Hematopoietic multipotent progenitor cell treated with erythropoietin and hydrocortisone succinate and interleukin-3 and kit ligand, for 4 days (in vitro differentiated cells): ENCODE measurements at places on chromosomes 7 and 10.

- DNase-seq: no peak
Observed at GRCh38 chr7:130902755-130903357, 168.8 kb upstream of the KLF14 start.

DNA sequence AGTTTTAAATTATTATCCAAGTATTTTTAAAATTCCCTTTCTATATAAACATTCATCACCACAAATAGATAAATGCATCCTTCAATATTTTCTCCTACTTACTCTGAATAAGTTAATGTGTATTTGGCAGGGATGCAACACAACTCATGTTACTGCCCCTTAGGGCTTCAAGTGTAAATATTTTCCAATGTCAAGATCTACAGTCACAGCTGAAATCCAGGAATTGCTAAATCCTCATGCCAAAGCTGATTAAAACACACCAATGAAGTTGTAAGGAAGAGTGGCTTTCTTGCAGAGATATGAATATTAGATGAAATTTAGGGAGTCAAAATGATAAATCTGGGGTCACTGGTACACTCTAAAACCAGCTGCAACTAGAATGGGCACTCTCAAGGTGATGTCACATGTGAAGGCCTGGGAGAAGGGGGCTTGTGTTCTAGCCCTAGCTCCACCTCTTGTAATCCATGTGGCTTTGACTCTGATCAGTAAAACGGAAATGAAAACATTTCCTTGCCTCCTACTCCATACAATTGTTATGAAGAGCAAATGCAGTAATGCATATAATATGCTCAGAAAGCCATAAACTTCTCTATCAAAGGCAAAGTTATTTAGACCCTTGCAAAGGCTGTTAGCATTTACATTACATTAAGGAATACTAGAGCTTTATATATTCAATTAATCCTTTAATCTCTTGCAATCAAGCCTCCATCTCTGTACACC lies 228.1 kb upstream of the NFE2L3 start:
- no peak for DNase-seq

GRCh38 chr7:112171673-112172072 lies 34.5 kb downstream of the DOCK4 start:
- DNase-seq: no peak

GRCh38 chr7:46153583-46153950 lies 232.5 kb upstream of the IGFBP3 start:
- DNase-seq: no peak

GRCh38 chr10:11449761-11450160 lies 161.7 kb downstream of the USP6NL start:
- DNase-seq: no peak

- no peak for DNase-seq
Observed at GRCh38 chr7:134396031-134396430, 62.9 kb downstream of the AKR1B1 start.

- peak; percentile 74 for DNase-seq
Observed at GRCh38 chr10:5365928-5366327, 1.2 kb downstream of the UCN3 start.

- DNase-seq: no peak
Observed at GRCh38 chr7:117790251-117790650, 83.0 kb downstream of the CTTNBP2 start.

- no peak for DNase-seq
Observed at GRCh38 chr10:46539596-46540411, 16.7 kb downstream of the GPRIN2 start.

GRCh38 chr10:16361086-16361485 lies 75.7 kb upstream of the PTER start:
- DNase-seq: no peak

DNA sequence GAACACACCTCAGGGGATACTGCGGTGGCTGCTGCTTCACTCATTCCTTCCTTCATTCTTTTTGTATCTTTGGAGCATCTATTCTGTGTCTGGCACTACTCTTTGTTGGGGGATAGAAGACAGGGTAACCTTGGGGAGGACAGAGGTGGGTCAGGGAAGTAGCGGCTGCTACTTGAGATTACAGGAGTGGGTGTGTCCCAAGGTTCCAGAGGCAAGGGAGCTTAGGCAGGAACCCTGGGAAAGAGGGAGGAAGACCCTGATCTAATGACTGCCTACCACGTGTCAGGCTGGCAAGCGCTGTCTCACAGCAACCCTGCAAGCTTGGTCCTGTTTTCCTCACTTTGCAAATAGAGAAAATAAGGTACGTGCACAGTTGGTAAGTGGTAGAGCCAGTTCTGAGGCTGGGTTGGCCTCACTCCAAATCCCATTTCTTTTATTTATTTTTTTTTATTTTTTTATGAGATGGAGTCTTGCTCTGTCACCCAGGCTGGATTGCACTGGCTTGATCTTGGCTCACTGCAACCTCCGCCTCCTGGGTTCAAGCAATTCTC lies 985.9 kb upstream of the ZNF722 start:
- DNase-seq: no peak

DNA sequence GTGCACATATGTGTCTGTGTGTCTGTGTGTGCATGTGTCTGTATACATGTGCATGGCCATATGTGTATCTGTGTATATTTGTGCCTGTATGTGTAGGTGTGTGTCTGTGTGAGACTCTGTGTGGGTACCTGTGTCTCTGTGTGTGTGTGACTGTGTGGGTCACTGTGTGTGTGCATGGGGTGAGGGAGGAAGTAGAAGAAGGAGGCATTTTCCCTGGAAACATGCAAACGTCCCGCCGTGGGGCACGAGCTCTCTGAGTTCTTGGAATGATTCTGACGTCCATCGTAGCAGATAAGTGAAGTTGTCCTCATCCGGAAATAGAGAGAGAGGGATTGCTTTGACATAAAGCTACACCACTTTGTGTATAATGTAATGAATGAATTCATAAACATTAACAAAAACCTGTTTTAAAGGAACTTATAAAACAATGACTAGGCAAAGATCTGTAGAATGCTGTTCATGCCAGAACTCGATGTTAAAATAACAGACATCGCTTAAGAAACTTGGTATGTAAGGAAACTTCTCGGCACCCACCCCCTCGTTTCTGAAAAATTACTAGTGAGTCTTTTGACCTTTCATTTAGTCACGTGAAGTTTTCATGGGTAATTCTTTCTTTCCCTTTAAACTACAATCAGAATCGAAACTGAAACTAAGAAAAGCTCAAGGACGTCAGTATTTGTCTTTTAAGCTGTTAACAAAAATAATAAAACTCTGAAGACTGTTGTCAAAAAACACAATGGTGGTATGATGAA lies 43.6 kb upstream of the KLF6 start:
- DNase-seq: peak; percentile 70

DNA sequence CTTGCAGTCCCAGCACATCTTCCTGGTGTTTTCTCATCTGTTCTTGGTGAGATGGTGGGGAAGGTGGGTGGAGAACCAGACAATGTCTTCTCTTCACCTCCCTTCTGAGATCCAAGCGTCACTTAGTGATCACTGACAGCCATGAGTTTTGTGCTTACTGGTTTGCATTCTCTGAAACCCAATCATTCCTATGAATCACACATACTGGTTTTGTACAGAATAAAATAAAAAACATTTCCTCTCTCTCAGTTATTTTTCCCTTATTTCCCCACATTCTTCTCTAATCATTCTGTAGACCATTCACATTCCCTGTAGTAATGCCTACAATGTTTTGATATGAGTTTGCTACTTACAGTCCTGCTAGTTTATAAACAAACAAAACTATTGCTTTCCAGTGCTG lies 143.8 kb upstream of the SLC13A1 start:
- no peak for DNase-seq

DNA sequence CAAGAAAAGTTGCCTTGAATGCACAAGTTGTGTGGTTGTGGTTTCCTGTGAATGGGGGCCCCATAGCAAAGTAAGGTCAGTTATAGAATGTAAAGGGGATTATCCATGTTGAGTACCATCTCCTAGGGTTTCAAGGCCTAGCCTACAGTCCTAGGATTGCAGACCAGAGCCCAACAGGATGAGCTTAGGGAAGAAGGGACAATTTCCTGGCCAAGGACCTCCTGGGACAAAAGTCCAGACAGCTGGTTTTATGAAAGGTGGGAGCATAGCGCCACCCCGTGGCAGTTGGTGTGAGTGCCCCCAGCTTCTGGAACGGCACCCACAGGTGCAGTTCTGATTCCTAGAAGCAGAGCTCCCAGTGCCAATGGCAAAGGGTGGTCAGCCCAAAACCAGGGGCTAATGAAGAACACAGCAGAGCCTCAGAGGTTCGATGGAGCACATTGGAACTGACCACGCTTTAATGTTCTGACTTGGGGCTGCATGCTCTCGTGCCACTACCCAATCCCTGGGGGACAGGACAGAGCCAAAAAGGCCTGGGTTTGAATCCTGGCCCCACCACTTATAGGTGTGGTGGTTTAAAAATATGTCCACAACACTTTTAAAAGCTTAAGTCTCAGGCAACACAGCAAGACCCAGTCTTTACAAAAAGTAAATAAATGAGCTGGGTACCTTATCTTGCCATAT lies 25.8 kb upstream of the TMEM120A start:
- DNase-seq: peak; percentile 76

DNA sequence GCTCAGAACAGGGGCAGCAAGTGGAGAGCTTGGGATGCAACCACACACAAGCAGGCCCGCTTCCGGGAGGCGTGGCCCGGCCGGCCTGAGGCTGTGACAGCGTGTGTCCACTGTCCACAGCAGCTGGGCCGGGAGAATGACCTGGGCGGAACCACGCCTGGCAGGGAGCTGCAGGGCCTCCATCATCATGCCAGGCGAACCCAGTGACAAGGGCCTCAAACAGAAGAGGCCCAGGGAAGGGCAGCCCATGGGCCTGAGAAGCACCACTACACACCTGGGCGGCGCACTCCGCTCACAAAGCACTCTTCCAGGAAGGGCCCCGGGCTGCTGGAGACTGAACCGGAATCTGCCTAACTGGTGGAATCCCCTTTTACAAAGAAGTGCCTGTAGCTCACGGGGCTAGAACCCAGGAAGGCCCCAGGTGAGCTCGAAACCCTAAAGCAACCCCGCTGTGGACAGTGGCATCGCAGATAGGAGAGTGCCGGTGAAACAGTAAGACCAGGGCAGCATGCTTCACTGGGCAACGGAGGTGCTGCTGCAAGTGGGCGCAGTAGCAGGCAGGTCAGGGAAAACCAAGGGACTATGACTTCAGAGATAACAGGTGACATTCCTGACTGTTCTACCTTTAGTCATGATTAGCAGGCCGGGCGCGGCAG lies 66.0 kb downstream of the MAD1L1 start:
- DNase-seq: no peak

- DNase-seq: no peak
Observed at GRCh38 chr10:12961416-12962205, 39.9 kb downstream of the CCDC3 start.

DNA sequence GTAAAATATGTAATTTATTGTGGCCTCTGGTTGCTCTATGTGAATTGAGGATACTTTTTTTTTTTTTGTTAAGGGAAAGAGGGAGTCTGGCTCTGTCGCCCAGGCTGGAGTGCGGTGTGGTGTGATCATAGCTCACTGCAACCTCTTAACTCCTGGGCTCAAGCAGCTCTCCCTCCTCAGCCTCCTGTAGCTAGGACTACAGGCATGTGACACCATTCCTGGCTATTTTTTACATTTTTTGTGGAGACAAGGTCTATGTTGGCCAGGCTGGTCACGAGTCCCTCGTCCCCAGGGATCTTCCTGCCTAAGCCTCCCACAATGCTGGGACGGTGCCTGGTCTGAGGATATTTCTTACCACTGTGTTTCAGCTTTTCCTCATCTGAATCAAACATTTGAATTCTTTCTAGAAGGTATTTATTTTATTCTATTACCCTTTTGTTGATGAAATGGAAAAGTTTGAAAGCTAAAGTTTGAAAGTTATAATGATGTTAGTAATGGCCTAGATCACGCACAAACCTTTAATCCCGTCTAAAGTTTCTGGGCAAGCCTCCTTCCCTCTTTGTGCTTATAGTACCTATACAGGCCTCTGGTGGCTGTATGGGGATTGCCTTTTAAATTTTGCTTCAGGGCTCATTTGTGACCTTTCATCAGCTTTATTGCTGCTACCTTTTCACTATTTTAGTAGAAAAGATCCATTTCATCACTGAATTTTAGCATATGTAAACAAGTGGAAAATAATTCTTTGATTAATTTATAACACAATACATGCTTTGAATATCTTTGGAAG lies 2.0 kb downstream of the IFRD1 start:
- peak; percentile 70 for DNase-seq

GRCh38 chr7:159142199-159142598 lies 2.5 kb downstream of the VIPR2 start:
- DNase-seq: no peak

DNA sequence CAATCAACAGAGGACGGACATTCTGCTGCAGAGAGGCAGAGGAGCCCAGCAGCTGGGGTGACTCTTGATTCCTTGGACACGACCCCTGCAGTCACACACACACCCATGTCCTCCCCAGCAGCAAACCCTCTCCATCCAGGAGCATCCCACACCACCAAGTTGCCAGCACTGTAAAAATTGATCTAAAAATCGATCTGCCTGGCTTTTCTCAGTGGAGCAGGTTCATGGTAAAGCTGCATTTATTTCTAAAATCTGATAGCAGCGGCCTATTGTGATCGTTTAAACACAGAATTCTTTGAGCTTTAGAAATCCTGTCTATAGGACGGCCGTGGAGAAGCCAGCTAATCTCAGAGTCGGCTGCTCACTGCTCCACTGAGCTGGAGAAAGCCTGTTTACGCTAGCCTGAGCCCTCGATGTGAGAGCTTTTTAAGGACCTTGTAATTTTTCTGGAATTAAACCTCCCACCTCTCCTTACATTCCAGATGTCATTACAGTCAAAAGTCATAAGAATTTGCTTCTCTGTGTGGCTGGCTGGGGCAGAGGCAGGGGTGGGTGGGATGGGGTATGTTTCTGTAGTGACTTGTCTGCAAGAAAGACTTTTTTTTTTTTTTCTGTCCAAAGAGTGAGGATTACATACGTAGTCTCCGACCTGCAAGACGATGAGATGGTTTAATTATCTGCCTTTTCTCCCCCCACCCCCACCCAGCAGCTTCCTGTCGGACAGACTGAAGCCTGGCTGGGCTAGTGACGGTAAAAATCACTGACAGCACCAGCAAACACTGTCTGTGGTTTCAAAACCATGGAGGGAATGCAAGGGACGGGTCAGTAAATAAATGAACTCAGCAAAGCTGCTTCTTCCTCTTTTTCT lies 31.6 kb downstream of the TRIM8 start:
- DNase-seq: peak; percentile 85
